Activated CD4-positive, CD25-positive, alpha-beta regulatory T cell treated with anti-CD3 and anti-CD28 coated beads, Interleukin-2, amount 50 U/mL, for 24 hours (primary cell): ENCODE measurements at places on chromosomes 7 and 10.

DNA sequence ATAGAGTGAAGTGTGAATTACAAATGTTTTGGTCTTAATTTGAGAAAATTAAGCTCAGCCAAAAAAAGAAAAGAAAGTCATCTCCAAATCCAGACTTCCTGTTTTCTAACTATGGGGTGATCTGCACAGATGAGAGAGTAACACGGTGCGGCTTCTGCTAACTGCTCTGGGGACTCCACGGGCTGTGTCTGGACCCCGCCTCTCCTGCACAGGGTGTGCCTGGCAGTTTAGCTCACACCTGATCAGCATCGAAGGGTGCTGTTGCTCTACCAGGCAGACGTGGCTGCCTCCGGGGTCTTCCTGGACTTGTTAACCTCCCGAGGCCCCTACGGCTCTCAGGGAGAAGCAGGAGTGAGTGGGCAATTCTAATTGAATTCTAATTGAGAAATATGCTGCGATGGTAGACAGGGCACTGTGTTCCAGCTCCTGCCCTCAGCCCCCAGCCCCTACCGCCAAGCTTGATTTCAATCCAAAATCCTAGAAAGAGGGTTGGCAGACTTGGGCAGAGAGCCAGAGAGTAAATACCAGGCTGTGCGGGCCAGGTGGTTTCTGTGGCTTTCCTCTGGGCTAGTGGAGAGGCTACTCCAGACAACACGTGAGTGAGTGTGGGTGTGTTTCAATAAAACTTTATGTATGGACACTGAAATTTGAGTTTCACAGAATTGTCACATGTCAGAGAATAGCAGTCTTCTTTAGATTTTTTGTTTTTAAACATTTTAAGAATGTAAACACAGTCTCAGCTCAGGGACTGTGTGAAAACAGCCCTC, 13.4 kb downstream of the SHH start:
- ATAC-seq: no peak

DNA sequence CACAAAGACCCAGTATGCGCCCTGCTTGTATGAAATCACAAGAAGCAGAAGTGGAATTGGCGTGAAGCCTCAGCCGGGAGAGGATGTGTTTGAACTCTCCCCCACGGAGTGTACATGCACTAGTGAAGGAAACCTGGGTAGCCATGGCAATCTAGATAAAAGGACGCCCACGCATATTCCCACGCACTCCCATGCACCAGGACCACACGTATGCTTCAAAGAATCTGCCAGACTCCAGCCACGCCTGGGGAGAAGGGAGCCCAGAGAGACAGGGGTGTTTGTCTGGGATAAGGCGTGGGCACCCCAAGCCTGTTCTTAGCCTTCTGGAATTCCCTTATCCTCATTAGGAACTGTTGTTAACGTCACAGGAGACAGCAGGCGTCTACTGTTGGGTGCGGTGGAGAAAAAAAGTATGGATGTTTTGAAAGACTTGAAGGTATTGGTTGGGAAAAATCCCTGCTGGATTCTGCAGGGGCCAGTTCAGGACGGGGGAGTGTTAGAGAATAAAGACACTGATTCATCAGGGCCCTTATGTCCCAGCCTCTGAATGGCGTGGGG, 28.9 kb upstream of the ECHDC3 start:
- ATAC-seq: no peak

DNA sequence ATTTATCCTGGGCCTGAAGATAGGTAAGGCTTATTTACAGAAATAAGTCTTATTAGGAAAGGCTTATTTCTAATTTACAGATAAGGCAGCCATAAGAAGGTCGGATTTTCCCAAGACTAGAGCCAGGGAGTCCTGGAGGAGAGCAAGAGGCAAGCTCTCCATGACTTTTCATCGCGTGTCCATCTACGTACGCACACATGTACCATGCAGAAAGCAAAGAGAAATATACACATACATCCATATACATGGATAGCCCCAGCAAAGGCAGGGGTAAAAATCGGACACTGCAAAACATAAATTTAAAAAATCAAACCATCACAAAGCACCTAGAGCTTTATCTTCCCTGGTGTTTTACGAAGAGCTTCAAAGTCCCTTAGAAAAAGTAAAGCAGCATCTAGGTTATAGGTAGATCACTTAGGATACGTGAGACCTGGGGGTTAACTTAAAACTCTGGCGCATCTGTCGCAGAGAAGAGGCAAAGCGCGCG, 25.8 kb upstream of the ZRANB1 start:
- ATAC-seq: no peak

GRCh38 chr10:49083261-49083660, 32.1 kb downstream of the VSTM4 start:
- no peak for ATAC-seq

DNA sequence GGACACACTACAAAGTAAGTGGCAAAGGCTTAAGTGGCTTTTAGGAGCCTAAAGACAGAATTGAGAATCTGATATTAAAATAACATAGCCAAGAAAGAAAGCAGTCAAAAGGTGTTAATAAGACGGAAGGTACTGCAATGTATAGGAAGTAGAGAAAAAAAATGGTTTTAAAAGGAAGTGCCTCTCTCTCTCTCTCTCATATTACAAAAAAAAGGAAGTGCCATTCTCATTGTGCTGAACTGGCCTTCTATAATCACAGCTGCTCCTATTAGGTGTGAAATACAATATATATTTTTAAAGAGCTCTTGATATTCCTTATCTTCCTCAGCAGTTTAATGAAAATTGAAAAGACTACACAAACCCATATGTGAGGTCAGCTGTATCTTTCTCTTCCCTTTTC, 199.4 kb upstream of the NPVF start:
- no peak for ATAC-seq

GRCh38 chr10:3094609-3095036, 27.3 kb downstream of the PFKP start:
- no peak for ATAC-seq
